ENCODE measurements at places on chromosomes 11 and 22.

- no peak for DNase-seq
Measured at GRCh38 chr11:80379620-80380278, 938.9 kb upstream of the TENM4 start.

GRCh38 chr11:103491777-103492176 is 382.6 kb downstream of the DYNC2H1 start:
- DNase-seq = no peak

DNA sequence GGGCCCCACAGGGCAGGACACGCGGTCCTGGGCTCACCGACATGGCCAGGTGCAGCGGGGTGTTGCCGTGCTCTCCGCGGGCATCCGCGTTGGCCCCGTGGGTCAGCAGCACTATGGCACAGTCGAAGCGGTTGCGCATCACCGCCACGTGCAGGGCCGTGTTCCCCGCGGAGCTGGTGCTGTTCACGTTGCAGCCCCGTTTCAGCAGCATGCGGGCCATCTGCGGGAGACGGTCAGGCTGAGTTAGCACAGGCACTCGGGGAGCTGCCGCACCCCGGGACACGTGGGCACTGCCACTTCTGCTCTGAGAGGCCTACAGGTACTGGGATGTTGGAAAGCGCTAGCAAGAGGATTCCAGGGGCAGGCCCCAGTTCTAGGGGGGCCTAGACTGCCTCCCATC is 22.3 kb upstream of the BAIAP2L2 start:
- DNase-seq = no peak

DNA sequence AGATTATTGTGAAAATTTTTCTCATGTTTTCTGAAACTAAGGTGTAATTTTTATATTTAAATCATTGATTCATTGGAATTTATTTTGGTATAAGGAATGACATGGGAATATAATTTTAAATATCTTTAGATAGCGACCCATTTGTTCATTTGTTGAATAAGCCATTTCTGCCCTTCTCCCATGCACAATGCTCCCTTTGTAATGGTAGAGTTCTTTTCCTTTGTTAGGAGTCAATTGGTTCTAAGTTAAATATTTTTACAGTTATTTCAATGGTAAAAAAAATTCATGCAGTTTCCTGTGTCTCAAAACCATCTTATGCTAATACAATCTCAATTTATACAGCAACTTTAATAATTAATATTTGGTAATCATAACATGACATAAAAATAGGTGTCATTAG is 218.8 kb upstream of the C11orf87 start:
- DNase-seq = no peak

GRCh38 chr11:44067266-44067665 is 1.2 kb downstream of the ACCS start:
- DNase-seq = no peak

GRCh38 chr11:111986589-111986988 is 38.6 kb upstream of the DLAT start:
- no peak for DNase-seq

DNA sequence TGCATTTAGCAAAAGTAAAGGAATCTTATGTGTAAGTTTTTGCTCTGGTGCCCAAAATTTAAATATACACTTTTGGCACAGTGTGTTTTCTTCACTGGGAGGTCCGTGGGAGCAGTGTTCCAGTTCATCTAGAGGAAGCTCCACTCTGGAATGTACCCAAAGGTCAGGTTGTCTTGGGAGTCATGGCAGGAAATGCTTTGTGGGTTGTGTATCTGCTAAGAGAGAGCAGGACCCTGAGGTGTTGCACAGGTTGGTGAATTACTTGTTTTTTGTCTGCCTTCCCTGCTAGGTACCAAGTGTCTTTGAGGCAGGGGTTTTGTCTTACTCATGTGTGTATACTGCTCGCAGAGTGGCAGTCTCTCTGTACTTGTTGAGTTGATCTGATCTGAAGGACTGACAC is 37.3 kb downstream of the DIXDC1 start:
- no peak for DNase-seq

- no peak for DNase-seq
Measured at GRCh38 chr11:15629690-15630321, 515.1 kb downstream of the INSC start.

- DNase-seq = no peak
Measured at GRCh38 chr11:131470216-131470925, 100.0 kb downstream of the NTM start.

- peak; percentile 25 for DNase-seq
Measured at GRCh38 chr22:42180349-42180842, 49.8 kb upstream of the CYP2D6 start.

DNA sequence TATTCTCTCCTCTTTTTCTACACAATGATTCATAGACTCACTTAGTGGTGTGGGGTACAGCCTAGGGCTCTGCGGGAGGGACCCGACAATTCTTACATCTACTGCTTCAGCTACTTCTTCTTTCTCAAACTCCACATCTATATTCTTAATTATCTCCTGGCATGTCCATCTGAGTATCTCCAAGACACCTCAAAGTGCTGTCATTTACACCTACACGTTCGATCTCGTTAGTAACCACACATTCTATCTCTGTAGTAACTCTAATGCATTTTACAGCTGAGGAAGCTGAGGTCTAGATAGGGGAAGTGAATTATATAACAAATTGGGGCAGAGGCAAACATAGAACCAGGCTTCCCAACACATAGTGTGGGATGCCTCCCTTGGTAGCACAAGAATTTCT is 27.7 kb upstream of the RRM1 start:
- DNase-seq = no peak

DNA sequence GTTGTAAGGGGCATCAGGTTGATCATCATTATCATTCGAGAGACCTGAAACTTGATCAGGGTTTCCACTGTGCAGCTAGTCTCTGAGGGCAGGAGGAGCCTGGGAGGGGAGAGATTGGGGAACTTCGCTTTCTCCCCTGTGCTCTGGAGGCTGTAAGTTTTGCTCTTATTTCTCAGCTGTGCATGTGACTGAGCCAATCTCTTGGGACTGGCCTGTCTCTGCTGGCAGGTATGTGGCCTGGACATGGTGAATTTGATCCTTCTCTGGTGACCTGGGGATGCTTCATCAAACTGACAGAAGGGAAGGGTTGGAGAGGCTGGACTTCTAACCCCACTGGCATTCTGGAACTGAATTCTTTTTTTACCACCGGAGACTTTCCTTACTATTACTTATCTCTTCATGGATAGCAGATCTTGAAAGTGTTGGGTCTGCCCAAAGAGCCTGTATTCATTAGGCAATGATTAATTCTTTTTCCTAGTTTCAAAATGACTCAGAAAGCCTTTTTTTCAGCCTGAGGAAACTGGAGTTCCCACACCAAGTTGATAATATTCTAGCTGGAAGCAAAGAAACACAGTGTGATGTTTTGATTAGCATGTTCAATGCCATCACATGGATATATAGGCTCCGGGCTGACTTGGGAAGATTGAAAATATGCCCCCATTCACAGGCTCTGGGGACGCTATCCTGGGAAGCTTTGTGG is 36.5 kb downstream of the TSPAN18 start:
- DNase-seq = no peak

GRCh38 chr22:27228771-27229170 is 571.4 kb downstream of the MIAT start:
- DNase-seq = no peak

DNA sequence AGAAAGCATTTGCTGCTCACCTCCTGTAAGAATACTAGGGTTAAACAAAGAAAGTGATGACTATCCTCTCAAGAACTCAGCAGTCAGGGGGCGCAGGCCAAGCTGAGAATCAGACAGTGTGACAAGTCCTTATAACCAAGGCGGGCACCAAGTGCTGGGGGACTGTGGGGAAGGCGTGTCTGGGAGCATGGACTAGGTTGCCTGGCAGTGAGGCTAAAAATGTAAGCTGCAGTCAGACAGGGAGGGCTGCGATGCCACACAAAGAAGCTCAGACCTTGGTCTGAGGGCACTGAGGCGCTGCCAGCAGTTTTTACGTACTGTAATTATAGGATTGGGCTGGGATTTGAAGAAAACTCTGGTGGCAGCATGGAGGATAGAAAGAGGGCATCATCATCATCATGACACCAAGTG is 73.7 kb downstream of the FLI1 start:
- no peak for DNase-seq

GRCh38 chr11:111091321-111091938 is 154.1 kb upstream of the POU2AF2 start:
- DNase-seq = no peak

DNA sequence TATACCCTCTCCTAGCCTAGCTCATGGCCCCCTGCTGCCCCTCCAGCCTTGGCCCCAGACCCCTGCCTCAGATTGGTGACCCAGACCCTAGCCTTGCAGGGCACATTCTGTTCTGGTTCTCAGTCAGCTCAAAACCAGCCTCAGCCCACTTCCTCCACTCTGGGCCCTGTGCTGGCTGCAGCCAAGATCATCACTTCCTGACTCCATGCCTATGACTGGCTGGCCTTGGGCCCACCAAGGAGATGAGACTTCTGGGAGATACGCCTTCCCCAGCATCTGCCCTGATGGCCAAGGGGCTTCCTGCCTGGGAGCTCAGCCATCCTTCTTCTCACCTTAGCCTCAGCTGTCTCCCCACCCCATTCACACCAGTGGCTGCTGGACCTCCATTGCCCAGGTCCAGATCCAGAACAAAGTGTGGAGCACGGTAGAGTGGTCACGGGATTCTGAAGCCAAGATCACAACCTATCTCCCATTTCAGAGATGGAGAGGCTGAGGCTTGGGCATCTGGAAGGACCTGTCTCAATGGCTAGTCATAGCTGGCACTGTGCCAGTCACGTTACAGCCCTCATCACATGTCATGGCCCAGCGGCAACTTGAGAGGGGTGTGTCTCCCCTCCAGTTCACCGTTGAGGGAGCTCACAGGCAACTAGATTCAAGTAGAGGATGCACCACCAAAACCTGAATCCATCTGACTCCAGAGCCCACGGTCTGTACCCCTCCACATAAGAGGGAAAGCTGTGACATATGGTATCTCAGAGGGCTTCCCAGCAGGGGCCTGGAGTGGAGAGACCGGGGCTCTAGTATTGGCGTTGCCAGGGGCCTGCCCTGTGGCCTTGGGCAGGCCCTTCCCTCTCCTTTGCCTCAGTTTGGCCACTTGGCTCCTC is 43.0 kb upstream of the KLHL35 start:
- peak; percentile 44 for DNase-seq

GRCh38 chr11:111947143-111947542 is 10.0 kb downstream of the DIXDC1 start:
- no peak for DNase-seq

DNA sequence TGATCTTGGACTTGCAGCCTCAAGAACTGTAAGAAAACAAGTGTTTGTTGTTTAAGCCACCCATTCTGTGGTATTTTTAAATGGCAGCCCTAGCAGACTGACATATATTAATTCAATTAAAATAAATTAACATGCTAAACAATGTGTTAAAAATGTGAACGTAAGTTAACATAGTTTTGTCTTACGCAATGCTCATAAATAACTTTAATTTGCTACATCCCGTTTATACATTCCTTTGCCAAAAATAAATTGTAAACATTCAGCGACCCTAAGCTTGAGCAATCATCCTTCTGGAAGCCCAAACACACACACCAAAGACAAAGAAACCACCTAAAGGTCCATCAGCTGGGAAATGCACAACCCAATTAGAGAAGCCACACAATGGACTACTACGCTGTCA is 70.4 kb downstream of the CELSR1 start:
- peak; percentile 64 for DNase-seq

DNA sequence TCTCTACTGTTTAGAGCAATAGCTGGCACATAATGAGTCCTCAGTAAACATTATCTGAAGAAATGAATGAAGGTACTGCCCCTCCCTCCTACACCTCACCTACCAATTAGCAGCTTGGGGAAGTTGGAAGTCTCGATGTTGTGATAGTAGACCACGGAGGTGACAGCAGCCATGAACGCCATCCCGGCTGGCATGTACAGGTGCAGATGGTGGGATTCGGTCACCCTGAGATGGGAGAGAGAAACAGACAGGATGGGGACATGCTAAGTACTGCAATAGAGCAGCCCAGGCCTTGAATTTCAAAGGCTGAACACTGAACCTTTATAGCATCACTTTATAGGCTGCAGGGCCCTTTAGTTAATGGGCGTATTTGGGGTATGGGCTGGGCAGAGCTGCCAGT is 6.6 kb downstream of the ABCC8 start:
- DNase-seq = no peak

GRCh38 chr11:86422371-86422770 is 47.7 kb downstream of the CCDC81 start:
- no peak for DNase-seq

- DNase-seq = no peak
Measured at GRCh38 chr11:76730887-76731565, 52.1 kb upstream of the TSKU start.

DNA sequence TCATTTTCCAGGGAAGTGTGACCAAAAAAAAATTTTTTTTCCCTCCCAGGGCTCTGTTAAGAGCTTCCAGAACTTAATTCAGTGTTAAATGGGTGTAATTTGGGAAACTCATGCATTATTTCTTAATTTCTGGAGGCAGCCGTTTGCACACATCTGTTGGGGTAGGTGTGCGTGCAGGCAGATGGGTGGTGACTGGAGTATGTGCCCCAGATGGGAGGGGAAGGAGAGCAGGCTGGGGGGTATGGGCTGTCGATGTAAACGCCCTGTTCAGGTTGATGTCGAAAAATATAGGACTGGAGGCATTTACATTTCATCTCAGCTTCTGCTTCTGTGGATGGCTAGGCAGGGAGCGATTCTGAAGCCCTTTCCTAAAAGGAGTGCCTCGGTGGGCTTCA is 13.7 kb upstream of the SHISAL1 start:
- peak; percentile 42 for DNase-seq

DNA sequence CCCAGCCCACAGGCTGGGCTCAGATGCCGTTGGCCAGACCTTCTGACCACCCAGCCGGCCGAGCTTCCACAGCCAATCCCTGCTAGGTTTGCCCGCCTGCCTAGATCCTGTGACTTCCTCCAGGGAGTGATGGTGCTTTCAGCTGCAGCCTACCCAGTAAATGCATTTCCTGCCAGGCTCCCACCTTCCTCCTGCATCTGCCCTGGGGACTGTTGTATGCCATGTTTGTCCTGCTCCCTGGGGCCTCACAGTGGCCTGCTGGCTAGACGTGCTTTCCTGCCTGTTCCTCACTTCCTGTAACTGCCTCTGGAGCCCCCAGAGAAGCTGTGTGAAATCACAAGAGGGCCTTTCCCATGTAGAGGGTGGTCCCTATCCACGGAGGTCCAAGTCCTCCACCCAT is 86.2 kb downstream of the GALNT18 start:
- no peak for DNase-seq

DNA sequence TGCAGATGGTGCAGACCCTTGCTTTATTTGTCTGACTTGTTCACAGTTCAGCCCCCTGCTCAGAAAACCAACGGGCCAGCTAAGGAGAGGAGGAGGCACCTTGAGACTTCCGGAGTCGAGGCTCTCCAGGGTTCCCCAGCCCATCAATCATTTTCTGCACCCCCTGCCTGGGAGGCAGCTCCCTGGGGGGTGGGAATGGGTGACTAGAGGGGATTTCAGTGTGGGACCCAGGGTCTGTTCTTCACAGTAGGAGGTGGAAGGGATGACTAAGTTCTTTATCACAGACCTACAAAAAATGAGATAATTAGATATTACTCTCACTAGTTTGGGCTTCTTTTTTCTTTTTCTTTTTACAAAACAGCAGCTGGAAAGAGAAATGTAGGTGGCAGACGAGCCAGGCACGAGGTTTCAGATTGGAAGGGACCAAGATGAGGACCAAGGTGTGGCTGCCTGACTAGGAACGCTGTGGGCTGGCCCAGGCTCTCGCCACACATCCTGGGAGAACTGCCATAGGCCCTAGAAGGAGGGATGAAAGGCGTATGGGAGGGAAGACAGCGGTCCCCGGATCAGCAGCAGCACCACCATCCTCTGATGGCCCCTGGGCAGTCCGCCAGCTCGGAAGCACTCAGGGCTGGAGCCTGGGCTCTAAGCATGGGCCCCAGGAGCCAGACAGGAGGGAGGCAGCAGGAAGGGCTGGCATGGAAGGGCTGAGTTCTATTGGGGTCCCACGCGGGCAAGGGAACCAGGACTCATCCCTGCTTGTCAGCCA is 14.2 kb downstream of the TXN2 start:
- peak; percentile 81 for DNase-seq
